ENCODE measurements at places on chromosomes 6 and 20. TPM values are rescaled to one million over a fixed set of nuclear protein-coding genes. Genes with fewer than 3 reads are reported as not detected.

MACROD2 gene
- 4.3 TPM for polyA plus RNA-seq

PTCRA gene
- polyA plus RNA-seq: not detected

PACSIN1 gene
- polyA plus RNA-seq: 4.7 TPM

THBS2 gene
- polyA plus RNA-seq: 7.9 TPM

DEF6 gene
- 5.1 TPM for polyA plus RNA-seq

CCDC170 gene
- 0.03 TPM for polyA plus RNA-seq

SENP6 gene
- 66.6 TPM for polyA plus RNA-seq

PSMF1 gene
- 70.4 TPM for polyA plus RNA-seq

LY6G6F gene
- not detected for polyA plus RNA-seq

HEY2 gene
- 8.5 TPM for polyA plus RNA-seq

TFB1M gene
- 69.6 TPM for polyA plus RNA-seq

WFDC12 gene
- polyA plus RNA-seq: not detected

SLC17A2 gene
- not detected for polyA plus RNA-seq

SLC13A3 gene
- 7.2 TPM for polyA plus RNA-seq

C6orf141 gene
- 7.2 TPM for polyA plus RNA-seq

SUPT3H gene
- 23.2 TPM for polyA plus RNA-seq

SLC12A5 gene
- 8.4 TPM for polyA plus RNA-seq

SLC24A3 gene
- polyA plus RNA-seq: 0.81 TPM

VGLL2 gene
- not detected for polyA plus RNA-seq

COL21A1 gene
- 5.0 TPM for polyA plus RNA-seq

CFB gene
- 0.86 TPM for polyA plus RNA-seq

BEND6 gene
- 4.5 TPM for polyA plus RNA-seq

KHDC1L gene
- polyA plus RNA-seq: not detected

MAPK13 gene
- 6.3 TPM for polyA plus RNA-seq

RUNX2 gene
- polyA plus RNA-seq: 0.80 TPM

PLEKHG1 gene
- 0.89 TPM for polyA plus RNA-seq

MCCD1 gene
- not detected for polyA plus RNA-seq

CHRNA4 gene
- polyA plus RNA-seq: 2.7 TPM

MAP7 gene
- polyA plus RNA-seq: 44.7 TPM

LTB gene
- 1.7 TPM for polyA plus RNA-seq
